ENCODE measurements at places on chromosomes 5 and 9. TPM values are rescaled to one million over a fixed set of nuclear protein-coding genes. Genes with fewer than 3 reads are reported as not detected.
A peak's percentile ranks its signal among the peaks of the same experiment; 100 is the strongest.

DNA sequence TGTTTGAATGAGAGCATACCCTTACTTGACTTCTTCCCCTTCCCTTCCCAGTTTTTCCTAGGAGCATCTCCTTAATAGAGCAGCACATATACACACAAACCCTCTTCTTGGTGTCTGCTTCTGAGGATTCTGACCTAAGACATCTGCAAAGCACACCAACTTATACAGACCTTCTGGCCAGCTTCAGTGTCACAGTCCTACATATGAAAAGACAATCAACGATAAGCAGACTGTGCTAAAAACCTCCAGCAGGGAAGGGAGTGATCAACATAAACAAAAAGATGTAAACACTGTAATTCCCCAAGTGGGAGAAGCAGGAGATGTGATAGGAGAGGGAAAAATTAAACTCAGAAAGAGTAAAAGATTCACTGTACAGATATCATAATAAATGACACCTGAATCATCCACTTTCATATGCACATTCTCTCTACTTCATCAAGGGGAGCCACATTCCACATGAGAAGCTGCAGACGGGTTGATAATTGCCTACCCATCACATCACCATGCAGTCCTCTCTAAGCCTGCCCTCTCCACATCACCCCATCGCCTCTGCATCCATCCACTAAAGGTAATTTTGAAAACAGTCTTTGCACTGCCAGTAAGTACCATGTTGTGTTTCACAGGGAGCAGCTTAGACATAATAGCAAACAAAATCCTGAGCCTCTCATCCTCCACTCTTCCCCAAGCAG is 13.0 kb downstream of the APBA1 start:
- DNase-seq, result no peak

GRCh38 chr5:71456362-71456743 is 902 bp downstream of the BDP1 start:
- no peak for DNase-seq

DNA sequence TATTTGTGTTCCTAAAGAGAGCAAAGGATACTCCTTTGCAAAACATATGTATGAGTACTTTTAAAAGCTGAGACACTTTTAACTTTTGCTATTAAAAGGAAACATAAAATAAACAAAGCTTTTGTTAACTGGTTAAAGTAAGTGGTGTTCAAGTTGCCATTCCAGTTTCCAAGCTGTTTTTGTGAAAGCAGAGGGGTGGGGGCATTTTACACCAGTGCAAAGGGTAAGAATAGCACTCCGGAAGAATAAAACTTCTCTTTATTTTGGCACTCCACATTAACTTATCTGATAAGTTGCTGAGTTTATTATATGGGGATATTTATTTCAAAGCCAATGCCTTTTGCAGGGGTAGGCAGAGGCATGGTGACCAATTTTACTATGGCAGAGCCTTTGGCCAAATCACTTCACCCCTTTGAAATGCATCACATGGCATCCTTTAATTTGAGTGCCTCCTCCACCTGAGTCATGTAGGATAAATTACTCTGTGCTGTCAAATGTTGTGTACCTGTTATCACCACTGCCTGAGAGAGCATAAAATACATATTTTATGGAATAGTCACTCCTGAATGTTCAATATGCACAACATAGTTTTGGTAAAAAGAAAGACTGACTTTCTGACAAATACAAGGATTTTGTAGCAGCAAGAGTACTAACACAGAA is 62.9 kb downstream of the MLLT3 start:
- peak; percentile 34 for DNase-seq

DNA sequence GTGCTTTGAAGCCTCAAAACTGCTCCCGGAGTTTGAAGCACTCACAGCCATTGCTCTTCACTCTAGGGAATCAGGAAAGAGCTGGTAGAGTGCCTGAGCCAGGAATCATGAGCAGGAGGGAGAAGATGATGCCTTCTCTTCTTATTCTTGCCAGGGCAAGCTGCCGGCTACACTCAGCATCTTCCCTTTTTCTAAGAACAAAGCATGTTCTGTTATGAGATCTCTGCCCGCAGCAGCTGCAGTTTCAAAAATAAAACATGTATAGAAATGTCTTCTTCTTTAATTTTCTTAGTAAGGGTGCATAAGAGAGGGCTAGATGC is 57.9 kb upstream of the RICTOR start:
- DNase-seq, result no peak

- DNase-seq, result no peak
These were observed 29.9 kb downstream of the TUT7 start for GRCh38 chr9:86324308-86324707.

GRCh38 chr5:155040984-155041653 is 27.6 kb downstream of the KIF4B start:
- no peak for DNase-seq

DNA sequence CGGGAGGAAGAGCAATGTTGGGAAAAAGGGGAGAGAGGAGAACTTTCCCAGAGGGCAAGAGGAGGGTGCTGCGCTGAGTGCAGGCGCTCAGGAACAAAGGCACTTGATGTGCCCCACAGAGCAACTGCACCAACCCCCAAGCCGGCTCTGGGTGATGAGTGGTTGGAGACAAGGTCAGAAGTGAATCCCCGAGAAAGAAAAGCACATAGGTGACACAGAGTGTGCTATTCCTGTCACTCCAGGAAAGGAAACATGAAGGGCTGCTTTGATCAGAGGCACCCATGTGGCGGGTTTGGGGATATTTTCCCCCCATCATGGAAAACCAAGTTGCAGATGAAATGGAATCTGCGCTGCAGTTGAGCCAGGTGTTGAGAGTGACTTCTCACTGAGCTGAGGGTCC is 20.7 kb upstream of the SLC25A48 start:
- no peak for DNase-seq

- no peak for DNase-seq
These were observed 18.0 kb upstream of the ENHO start for GRCh38 chr9:34540827-34541226.

DNA sequence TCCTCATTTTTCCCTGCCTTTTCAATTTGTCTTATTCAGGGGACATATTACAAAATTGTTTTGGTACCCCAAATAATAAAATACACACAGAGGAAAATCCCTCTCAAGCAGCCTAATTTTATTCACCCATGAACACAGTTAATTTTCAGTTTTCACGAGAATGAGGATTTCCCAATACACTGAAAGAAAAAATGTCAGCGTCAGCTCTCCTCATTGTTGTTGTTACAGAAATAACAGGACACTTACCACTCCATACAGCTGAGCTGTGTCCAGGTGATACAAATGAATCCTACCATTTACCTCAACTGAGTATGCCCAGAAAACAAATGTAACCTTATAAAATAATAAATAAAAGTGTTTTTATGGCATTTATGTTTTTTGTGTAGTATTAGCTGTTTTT is 144.6 kb upstream of the PCA3 start:
- DNase-seq, result no peak

LCN6 gene
- 31.2 TPM for total RNA-seq

DNA sequence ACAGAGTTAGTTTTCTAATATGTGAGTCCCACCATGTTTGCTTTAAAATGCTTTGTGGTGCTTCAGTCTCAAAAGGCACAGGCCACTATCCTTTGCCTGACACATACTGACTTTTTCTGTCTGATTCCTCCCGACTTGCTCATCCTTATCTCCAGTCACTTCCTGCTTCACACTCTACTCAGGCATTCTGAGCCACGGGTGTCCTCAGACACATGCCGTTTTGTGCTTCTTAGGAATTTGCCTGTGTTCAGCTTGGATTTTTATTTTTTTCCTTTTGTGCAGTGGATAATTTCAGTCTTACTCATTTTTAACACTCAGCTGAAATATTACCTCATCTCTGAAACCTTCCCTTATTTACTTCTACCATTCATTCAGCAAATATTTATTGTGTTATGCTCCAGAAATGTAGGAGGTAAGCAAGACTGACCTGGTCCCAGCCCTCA is 54.1 kb downstream of the MAN2A1 start:
- no peak for DNase-seq

TAL2 gene
- total RNA-seq, result not detected

- DNase-seq, result peak; percentile 9
These were observed 1258.1 kb upstream of the CDH6 start for GRCh38 chr5:29935371-29935770.

GRCh38 chr5:154722097-154722496 is 33.1 kb upstream of the LARP1 start:
- no peak for DNase-seq

DNA sequence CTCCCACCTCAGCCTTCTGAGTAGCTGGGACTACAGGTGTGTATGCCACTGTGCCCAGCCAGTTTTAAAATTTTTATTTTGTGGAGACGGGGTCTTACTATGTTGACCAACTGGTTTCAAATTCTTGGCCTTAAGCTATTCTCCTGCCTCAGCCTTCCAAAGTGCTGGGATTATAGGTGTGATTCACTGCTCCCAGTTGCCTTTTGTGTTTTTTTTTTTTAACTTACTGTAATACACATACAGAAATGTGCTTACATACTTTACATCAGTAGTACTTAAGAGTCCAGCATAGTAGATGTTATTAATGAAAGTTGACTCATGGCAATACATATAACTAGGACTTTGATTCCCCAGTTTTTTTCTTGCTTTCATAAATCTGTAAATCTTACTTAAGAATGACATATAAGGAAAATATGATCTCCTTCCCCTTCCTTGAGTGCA is 4.7 kb downstream of the MAN2A1 start:
- DNase-seq, result no peak

DNA sequence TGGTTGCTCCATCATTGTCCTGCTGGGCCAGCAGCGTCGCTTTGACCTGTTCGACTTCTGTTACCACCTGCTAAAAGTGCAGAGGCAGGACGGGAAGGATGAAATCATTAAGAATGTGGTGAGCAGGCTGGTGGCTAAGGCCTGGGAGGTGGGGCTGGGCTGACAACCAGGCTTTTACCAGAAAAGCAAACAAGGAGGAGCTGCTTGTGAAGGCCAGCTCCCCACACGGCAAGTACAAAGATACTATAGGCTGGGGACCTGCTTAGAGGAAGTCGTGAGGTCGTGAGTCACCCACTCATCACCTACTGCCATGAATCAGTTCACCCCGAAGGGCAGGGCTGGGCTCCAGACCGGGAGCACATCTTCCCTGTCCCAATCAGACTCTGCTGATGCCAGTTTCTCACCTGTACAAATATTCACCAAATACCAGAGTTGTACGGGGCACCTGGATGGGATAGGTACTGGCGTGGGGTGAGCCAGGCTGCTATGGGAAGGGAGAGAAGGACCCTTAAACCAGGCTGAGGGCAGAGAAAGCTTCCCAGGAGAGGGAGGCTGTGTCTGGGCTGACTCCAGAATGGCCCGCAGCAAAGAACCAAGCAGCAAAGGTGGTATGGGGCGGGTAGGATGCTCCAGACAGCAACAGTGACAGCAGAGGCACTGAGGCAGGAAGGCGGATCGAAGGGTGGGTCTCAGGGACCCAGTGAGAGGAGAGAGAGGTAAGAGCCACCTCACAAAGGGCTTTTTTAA is 69.3 kb upstream of the NIPAL4 start:
- DNase-seq, result peak; percentile 74

DNA sequence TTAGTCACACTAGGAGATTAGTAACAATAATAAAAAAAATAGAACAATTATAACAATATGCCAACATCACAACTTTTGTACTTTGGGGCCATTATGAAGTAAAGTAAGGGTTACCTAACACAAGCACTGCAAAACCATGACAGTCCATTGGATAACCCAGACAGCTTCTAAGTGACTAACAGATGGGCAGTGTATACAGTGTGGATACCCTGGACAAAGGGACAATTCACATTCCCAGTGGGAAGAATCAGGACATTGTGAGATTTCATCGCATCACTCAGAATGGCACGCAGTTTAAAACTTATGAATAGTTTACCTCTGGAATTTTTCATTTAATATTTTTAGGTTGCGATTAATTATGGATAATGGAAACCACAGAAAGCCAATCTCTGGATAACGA is 45.6 kb upstream of the JADE2 start:
- no peak for DNase-seq

- DNase-seq, result no peak
These were observed 303.1 kb downstream of the CDH12 start for GRCh38 chr5:22549876-22550671.

DNA sequence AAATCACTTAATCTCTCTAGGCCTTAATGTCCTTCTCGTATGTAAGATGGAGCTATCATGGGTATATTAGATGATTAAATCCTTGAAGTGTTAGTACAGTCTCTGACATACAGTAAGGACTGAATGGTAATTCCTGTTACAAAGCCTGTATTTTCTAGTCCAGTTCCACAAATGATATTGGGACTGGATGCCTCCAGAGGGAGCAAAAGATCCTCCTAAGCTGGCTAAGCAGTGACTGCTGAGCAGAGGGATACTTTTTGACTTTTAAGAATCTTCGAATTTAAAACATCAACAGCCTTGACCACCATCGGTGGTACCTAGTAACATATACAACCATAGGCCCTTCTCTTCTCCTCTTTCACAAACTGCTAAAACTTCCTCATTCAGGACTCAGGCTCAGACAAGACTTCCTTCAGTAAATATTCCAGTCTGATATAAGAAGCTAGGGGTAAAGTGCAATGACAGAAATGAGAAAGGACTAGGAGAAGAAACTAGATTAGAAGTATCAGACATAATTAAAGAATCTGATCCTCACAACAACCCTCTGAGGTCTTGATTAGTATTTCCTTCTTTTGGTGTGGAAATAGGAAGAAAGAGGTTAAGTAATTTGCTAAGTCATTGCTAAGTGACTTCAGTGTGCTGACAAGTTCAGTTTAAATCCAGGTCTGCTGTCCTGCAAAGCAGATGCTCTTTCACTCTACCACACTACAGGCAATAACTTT is 13.9 kb downstream of the PTAR1 start:
- peak; percentile 8 for DNase-seq

GRCh38 chr5:749101-749670 is 35.3 kb downstream of the ZDHHC11B start:
- DNase-seq, result no peak

DNA sequence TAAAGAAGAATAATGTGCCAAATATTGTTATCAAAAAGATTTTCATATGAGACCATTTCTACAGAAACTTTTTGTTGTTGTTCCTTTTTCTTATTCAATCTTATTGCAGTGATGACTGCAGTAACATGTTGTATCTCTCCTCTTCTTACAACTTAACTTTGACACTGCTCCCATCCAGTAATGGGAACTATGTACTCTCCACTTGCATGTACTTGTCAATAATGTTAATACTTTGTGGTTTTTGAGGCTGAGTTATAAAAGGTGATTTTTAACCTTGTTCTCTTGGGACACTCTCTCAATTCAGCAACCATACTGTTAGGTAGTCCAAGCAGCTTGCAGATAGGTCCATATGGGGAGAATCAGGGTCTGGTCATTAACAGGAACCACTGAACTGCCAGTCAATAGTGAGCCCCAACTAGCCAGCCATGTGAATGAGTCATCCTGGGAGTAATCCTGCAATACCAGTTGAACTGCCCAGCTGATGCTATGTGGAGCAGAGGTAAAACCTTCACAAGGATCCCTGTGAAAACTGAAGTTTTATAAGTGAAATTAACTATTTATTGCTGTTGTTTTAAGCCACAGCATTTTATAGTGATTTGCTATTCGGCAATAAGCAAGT is 199.6 kb upstream of the DAB2 start:
- peak; percentile 47 for DNase-seq

All from stomach (tissue), 19 donors.